ENCODE measurements at places on chromosomes 16 and 17.

DNA sequence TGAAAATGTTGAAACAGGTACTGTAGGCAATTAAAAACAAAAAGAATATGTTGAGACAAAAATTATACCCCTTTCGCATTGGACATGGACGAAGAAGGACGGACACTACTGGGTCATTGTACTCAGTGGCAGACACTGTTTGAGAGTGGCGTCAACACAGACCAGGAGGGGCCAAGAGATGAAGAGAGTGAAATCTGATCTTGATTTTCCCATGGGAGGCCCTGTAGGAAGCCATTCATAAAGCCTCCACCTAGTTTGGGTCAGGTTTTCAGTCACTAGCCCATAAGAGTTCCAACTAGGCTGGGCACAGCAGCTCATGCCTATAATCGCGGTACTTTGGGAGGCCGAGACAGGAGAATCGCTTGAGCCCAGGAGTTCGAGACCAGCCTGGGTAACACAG is 23.6 kb upstream of the SMURF2 start:
- no peak for DNase-seq

DNA sequence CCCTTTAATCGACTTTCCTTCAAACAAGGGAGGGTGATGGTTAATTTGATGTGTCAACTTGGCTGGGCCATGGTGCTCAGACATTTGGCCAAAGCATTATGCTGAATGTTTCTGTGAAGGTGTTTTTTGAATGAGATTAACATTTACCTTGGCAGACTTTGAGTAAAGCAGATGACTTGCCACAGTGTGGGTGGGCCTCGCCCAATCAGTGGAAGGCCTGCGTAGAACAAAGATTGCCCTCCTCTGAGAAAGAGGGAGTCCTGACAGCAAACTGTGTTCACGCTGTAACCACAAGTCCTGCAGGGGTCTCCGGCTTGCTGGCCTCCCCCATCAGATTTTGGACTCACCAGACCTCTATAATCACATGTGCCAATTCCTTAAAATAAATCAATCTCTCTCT is 118.7 kb downstream of the SOX9 start:
- no peak for DNase-seq

GRCh38 chr17:57537524-57538410 is 207.3 kb downstream of the CCDC182 start:
- DNase-seq = peak; percentile 34

- DNase-seq = peak; percentile 11
These were observed 159.4 kb upstream of the CHMP6 start for GRCh38 chr17:80832266-80832676.

DNA sequence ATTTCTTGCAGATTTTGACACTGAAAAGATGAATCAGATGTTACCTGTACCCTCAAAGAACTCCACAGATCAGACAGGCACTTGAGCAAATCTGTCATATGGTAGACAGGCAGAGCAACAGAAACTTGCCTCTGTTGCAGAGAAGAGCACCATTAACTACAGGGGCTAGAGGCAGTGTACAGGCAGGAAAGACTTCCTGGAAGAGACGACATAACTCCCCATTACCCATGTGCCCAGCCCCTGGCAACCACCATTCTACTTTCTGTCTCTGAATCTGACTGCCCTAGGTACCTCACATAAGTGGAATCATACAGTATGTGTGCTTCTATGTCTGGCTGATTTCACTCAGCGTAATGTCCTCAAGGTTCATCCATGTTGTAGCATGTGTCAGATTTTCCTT is 15.5 kb downstream of the GFOD2 start:
- no peak for DNase-seq

GRCh38 chr17:50478391-50479381 is at the start of gene RSAD1:
Gene RSAD1 (plus strand): TSS chr17:50478860. CDS start chr17:50478885, 25 bp downstream.
- peak; percentile 93 for DNase-seq

- no peak for DNase-seq
These were observed 299.7 kb downstream of the C16orf95 start for GRCh38 chr16:87017371-87018012.

GRCh38 chr17:42193216-42193968 is 902 bp downstream of the GHDC start:
- DNase-seq = no peak

- no peak for DNase-seq
These were observed 18.2 kb upstream of the QRICH2 start for GRCh38 chr17:76326306-76326705.

DNA sequence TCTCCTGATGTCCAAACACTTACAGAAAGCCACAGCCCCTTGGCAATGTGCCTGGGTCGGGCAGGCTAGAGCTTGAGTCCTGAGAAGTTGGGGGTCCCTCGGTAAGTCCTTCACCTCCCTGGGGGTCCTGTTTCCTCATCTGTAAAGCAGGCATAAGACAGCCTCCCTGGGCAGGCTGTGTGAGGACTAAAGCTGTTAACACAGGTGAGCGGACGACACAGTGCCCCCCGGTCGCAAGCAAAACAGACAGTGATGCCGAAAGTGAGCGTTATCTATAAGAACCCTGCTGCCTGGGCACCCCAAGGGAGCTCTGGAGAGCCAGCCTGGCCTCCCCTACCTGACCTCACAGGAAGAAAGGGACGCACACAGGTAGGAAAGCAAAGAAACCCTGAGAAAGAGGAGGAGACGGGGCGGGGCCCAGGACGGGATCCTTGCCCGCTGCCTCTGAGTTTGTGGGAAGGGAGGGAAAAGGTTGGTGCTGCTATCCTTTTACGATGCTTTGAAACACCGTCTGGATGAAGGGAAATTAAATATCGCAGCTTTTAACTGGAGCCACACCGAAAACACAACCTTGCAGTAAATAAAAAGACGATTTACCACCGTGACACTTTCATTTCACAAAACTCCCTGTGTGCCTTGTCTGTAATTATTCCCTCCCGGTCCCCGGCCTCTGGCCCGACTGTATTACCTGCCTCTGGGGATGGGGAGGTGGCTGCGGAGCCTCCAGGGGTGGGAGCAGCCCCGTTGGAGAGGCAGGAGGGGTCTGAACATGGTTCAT is 67.1 kb downstream of the ENGASE start:
- no peak for DNase-seq

- no peak for DNase-seq
These were observed 7.6 kb upstream of the AXIN1 start for GRCh38 chr16:359871-360697.

GRCh38 chr17:46771561-46772474 is 46.7 kb downstream of the WNT3 start:
- peak; percentile 46 for DNase-seq

GRCh38 chr17:29757788-29758187 is 135.1 kb upstream of the CORO6 start:
- DNase-seq = no peak

DNA sequence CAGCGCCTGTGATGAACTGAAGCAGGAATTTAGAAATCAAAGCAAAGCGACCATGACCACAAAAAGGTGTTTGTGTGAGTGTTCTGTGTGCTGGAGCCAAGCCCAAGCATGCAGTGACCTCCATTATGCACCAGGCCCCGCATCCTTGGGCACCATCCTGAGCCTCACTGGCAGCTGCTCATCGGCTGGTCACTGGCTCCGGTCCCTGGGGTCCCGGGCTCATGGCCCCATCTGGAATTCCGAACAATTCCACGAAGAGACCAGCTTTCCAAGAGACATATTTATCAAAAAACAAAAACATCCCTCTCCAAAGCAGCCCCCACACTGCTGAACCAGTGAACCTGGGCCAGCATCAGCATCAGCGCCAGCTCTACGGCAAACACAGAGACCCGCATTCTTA is 15.2 kb upstream of the ZNF469 start:
- DNase-seq = no peak

DNA sequence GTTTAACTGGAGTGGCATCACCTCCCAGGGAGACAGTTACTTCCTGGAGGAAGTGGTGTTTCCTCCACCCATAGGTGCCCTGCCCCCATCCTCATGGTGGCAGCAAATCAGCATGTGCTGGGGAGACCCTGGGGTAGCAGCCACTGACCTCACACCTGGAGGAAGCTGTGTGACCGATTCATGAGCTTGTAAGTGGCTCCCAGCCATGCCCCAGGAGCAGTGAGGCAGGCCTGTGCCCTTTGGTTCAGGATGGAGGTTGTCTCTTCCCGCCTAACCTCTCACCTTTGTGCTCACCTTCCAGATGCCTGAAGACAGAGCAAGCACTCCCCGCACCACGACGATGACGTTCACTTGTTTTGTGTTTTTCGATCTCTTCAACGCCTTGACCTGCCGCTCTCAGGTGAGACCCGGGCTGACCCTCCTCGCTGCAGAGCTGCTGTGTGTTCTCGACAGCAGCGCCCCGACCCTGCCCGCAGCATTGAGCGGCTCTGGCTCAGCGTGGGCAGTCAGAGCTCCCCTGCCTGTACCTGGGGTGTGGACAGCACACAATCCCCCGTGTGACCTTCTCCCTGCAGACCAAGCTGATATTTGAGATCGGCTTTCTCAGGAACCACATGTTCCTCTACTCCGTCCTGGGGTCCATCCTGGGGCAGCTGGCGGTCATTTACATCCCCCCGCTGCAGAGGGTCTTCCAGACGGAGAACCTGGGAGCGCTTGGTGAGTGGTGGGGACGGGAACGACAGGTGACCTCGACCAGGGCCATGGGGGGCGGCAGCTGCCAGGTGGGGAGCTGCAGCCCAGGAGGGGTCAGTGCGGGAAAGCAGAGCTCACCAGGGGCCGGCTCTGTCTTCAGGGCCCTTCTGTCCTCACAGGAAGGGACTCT is 42.8 kb downstream of the MEAK7 start:
- DNase-seq = no peak

GRCh38 chr16:70556063-70556462 is 32.4 kb downstream of the SF3B3 start:
- no peak for DNase-seq

- DNase-seq = peak; percentile 84
These were observed 47.5 kb downstream of the HAPSTR1 start for GRCh38 chr16:9138731-9139501.

GRCh38 chr16:73062743-73063733 is 15.1 kb upstream of the ZFHX3 start:
- peak; percentile 14 for DNase-seq

GRCh38 chr17:63626551-63627180 is 4.4 kb downstream of the MAP3K3 start:
- no peak for DNase-seq

DNA sequence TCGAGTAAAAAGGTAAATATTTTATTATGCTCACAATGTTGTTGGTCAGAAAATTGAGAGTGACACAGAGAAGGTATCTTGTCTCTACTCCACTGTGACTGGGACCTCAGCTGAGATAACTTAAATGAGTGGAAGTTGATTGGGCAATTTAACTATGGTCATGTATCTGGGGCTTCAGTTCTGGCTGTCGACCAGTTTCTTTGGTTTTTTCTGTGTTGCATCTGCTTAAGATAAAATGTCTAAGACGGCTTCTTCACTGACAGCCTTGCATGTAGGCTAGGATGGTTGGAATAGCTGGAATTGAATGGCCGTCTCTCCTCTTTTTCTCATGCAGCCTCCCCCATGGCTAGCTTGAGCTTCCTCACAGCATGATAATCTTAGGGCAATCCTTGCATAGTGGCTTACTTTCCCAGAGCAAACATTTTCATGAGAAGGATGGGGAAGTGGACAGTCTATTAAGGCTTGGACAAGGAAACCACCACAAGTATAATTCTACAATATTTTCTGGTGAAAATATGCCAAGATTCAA is 433.7 kb downstream of the KIF2B start:
- DNase-seq = no peak

- no peak for DNase-seq
These were observed 241.3 kb upstream of the ZFHX3 start for GRCh38 chr16:73289232-73289631.
